ENCODE measurements at places on chromosomes 6 and 20.

- DNase-seq: no peak
Measured at GRCh38 chr20:51560550-51561307, 18.2 kb upstream of the NFATC2 start.

DNA sequence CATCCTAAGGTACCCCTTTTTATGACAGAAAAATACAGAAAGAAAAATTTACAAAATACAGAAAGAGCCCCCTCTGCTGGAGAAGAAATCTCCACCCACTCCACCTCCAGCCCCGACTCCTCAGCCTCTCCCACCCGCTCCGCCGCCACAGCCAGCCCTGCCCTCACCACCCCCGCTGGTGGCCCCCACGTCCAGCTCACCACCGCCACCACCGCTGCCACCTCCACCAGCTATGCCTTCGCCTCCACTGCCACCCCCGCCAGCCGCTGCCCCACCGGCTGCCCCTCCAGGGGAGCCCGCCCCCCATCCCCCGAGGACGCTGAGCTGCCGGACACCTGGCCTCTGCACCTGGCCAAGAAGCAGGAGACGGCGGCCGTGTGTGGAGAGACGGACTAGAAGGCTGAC is 17.7 kb downstream of the WFDC2 start:
- no peak for DNase-seq

DNA sequence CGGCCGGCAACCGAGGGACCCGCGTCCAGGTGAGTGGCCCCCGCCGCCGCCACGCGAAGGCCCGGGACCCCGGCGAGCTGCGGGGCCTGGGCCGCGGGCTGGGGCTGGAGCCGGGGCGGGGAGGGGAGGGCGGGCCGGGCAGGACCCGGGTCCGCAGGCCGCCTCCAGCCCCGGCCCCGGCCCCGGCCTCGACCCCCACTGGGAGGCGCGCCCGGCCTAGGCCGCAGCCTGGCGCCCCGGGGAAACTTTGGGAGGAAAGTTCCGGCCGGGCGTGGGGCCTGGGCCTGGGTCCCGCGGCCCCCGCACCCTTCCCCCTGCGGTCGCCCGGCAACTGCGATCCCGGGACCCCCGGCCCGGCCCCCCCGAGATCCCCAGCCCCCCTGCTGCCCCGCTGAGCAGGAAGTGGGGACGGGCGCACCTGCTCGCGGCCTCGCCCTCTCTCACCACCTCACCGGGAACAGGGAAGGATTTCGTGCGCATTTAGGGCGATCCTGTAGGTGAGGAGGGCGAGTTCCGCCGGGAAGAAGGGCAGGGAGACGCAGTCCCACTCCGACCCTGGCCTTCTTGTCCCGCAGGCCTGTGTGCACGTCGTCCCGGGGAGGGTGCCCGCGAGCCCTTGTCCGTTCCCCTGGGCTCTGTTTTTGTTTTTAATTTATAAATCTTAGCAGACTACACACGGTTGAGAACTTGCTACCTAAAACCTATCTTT is 402 bp downstream of the OSBPL2 start:
- no peak for DNase-seq

DNA sequence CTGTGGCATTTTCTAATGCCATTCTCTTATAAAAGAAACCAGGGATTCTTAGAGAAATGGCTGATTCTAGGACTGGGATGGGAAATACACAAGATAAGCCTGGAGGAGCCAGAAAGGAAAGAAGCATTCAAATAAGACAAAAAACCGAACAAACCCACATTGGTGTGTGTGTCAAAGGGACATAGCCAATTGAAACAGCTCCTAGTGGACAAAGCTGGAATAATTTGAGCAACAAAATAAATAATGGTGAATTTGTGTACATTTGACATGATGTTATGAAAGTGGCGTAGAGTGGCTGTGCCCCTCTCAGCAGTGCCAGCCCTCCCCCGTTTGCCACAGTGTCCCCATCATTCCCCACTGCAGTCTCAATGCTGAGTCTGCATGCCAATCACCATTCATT is 55.5 kb downstream of the B3GAT2 start:
- no peak for DNase-seq

- DNase-seq: no peak
Measured at GRCh38 chr6:16555550-16555949, 205.7 kb downstream of the ATXN1 start.
